Esophagus squamous epithelium (tissue), 5 donors: ENCODE measurements at places on chromosomes 6 and 20.

DNA sequence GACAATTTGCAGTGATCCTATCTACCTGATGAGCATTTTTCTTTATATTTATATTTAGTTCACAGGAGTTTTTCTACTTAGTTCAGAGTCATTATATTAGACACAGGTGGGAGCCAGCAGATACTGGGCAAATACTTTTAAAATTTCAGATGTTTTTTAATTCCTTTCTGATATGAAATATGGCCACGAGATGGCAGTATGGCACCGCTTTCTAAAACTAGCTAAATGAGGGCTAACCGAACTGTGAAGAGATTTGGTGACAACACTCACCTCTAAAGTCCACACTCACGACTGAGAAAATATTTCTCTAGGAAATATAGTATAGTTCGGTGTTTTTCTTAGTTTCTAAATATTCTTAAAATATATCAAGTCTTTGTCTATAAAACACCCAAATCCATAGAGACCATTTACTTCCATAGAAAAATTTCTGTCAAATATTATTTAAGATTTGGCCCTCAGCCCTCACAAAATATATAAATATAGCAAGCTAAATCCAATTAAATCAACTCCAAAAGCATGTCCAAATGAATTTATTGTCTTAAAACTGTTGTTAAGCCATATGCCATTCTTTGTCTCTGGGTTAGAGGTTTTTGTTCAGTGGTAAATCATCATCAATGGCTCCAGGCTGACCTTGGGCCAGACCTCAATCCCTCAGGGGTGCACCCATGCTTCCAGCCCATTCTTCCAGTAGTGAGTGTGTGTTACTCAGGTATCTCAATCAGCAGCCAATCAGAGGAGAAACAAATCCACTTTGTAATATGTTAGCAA lies 63.6 kb downstream of the HUS1B start:
- no peak for DNase-seq

- DNase-seq = no peak
Measured at GRCh38 chr6:6460416-6460815, 128.1 kb upstream of the LY86 start.

DNA sequence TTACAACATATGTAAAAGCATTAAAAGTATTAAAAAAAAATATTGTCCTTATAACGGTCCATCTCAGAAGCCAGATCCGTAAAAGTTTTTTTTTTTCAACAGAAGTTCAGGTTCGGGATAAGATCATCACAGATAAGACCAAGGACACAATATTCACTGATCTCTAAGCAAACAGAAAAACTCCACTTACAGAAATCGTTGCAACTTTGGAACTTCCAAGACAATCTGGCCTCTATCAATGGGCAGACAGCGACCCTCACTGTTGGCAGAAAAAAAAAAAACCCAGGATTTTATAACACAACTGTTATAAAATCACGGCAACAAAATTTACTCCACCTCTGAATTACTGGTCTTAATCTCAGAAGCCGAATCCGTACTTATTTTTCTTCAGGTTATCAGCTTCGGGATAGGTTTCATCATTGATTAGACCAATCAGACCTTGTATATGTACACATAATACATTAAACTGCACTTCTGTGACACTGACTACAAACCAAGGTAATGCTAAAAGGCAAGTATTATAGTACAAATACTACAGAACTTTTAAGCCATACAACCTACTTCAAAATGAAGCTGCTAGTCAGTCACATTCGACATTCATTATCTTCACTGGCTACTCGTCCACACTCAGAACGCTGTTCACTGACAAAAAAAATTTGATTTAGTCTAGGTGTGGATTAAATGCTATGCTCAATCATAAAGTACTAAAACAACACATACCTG lies 34.7 kb upstream of the SYNCRIP start:
- DNase-seq = no peak

GRCh38 chr20:46171909-46172308 lies 53.8 kb downstream of the CD40 start:
- DNase-seq = no peak

DNA sequence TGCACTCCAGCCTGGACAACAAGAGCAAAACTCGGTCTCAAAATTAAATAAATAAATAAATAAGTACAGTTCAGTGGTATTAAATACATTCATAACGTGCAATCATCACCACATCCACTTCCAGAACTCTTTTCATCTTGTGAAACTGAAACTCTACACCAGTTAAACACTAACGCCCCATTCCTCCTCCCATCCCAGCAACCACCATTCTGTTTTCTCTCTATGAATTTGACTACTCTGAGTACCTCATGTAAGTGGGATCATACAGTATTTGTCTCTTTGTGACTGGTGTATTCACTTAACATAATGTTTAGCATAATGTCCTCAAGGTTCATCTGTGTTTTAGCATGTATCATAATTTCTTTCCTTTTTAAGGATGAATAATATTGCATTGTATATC lies 29.1 kb upstream of the SCML4 start:
- DNase-seq = no peak

- DNase-seq = no peak
Measured at GRCh38 chr6:107124934-107125348, 9.6 kb upstream of the BEND3 start.

GRCh38 chr6:7673063-7673536 lies 52.8 kb upstream of the BMP6 start:
- no peak for DNase-seq
